ENCODE measurements at places on chromosomes 16 and 17.

DNA sequence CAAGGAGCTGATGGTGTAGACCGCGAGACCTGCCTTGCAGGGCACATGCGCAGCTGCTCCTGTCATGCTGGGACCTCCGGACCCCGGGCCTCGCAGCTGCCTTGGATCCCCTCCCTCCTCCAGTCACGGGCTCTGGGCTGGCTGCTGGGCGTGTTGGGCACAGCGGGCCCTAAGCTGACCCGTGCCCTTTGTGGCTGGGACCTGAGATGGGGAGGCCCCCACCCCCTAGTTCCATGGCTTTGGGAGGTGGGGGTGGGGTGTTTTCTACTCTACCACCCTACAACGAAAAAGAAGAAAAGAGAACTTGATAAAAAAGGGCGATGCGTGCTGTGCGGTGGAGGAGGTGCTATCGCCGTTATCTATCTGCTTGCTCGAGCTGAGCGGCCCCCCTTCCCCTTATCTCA is 14.5 kb downstream of the ZFPM1 start:
- DNase-seq, result no peak

- no peak for DNase-seq
Observed at GRCh38 chr17:82110298-82110697, 12.3 kb upstream of the FASN start.

DNA sequence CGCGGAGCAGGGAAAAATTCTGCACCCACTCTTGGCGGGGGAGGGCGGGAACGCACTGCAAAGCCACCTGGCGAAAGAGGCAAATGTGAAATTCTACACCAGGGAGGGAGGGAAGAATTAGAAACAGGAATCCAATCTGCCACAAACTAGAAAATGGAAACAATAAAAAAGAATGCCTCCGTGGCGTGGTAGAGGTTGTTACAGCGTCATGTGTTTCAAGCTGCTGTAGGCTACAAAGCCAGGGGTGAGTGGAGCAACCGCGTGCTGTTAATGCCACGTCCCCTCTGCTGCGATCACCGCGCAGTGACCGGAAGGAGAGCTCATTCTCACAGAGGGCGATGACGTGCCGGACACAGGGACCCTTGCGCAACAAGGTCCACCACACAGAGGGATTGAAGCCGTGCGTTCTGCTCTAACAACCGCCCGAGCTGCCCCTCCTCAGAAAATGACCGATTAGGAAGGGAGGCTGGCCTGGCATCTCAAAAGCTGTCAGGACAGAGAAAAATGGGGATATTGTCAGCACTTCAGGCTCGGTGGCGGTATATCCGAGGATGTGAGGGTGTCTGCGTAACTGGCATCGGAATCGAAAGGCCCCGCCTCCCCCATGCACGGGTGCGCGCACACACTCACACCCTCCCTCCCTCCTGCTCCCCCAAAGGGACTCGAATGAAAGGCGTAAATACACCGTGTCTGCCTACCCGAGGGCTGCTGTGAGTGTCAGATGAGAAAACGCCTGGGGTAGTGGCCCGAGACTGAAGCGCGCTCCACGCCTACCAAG is 70.8 kb upstream of the TNRC6C start:
- DNase-seq, result peak; percentile 43

DNA sequence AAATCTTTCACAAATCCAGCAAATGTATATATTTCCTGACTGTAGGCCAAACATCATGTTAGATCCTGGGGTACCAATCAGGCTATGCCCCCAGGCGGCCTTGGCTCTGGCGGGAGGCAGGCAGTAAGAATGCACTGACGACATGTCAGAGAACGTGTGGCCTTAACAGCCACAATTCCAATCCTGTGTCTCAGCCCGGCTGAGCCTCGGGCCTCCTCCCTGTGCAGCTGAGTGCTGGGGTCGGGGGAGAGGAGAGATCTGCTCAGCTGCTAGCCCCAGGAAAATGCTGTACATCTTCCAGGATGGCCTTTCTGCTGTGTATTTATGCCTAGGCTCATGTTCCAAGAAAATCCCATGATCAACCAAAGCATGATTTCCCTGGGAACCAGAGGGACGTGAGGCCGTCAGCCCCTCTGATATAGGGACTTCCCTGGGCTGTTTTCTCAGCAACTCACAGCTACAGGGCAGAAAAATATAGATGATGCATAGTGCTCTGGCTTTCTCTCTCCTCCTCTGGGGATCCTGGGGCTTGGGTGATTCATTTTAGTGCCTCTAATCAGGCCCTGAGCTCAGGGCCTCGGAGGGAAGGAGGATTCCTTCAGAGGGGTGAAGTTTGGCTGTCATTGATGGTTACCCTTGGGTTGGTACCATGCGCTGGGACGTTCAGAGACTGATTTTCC is 604.0 kb downstream of the HS3ST4 start:
- DNase-seq, result no peak

- no peak for DNase-seq
Observed at GRCh38 chr16:56883586-56883985, 18.6 kb downstream of the SLC12A3 start.

DNA sequence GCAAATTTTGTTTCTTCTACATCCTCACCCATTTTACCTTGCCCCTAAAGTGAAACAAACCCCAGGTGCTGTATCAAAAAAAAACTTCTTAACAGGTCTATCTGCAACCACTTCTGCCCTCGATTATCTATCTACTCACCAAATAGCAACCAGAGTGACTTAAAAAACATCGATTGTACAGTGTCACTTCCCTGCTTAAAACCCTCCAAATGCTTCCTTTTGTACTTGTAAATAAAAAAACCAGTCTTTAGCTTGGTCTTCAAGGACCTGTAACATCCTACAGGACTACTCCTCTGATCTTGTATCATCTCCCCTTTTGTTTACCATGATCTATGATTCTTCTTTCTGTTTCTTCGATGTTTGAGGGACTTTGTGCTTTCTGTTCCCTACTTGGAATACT is 82.7 kb upstream of the CORO6 start:
- DNase-seq, result no peak

- no peak for DNase-seq
Observed at GRCh38 chr17:75755205-75755901, 9.6 kb downstream of the GALK1 start.

DNA sequence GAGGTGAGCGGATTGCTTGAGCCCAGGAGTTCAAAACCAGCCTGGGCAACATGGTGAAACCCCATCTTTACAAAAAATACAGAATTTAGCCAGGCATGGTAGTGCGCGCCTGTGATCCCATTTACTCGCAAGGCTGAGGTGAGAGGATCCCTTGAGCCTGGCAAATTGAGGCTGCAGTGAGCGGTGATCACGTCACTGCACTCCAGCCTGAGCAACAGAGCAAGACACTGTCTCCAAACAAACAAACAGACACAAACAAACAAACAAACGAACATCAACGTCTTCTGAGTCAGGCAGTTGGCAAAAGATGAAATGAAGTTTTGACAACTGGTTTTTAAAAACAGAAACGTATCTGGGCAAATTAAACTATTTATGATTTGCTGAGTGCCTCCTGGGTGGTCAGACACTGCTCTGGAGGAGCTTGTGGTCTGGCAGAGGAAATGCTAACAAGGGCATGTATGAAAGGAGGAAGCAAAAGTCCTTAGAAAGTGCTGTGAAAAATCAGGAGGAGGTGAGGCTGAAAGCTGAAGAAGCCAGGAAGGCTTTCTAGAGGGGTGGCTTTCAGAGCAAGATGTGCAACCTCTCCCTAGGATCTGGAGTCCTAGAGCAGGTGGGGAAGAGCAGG is 10.2 kb upstream of the KRT20 start:
- DNase-seq, result no peak

- DNase-seq, result no peak
Observed at GRCh38 chr17:66000216-66000615, 191.7 kb downstream of the CEP112 start.

- DNase-seq, result no peak
Observed at GRCh38 chr16:57940382-57940966, 30.5 kb downstream of the CNGB1 start.

GRCh38 chr17:1203967-1204291 is 24.1 kb upstream of the ABR start:
- no peak for DNase-seq

GRCh38 chr17:12422651-12423050 is 243.0 kb upstream of the MYOCD start:
- DNase-seq, result no peak

GRCh38 chr16:67871256-67871655 is 1.6 kb upstream of the EDC4 start:
- DNase-seq, result no peak

DNA sequence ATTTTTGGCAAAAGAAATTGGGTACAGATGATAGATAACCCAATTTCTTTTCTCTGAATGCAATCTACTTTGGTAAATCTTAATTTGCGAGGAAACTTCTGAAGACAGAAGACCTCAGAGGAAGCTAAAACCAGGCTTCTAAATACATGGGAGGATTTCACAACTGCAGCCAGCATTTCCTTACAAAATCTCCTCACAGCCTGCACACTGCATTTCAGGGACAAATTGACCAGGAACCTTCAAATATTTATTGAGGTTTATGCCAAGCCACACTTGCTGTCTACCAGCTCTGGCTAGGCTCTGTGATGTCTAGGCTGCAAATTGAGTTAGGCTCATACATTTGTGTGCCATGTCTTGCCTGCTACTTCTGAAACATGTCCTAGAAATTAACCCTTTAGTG is 167.3 kb upstream of the CDH5 start:
- DNase-seq, result no peak

DNA sequence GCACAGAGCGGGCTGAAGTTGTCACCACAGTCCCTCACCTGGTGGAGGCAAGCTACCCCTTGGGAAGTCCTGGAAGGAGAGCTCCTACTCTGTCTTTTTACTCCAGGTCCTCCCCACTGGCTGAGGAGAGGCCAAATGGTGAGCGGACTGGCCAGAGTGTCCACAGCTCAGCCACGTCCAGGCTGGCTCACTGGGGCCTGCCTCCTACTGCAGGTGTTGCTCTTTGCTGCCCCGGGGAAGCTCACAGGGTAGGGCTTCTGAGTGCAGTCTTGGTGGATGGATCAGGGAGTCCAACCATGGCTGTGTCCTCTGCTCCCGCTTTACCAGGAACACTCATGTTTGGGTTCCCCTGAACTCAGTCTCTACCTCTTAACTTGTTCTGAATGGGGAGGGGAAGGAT is 2.7 kb downstream of the B9D1 start:
- DNase-seq, result no peak

DNA sequence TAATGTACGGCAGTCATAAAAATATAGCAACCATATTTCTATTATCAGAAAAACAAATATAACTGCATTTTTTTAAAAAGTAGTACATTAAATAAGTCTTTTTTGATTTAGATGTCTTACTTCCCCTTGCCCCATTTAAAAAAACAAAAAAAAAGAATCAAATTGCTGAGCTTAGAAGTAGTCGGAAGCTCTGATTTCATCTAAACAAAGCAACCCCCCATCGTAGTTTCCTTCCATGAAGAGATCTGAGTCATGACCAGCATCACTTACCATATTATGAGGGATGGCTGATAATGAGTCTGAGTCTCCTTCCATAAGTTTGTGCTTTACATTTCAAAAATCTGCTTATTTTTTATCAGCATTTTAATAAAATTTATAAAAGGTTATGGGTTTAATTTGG is 86.2 kb downstream of the ITFG1 start:
- DNase-seq, result no peak

Measured in skeletal muscle cell (primary cell).